ENCODE measurements at places on chromosomes 16 and 17.

DNA sequence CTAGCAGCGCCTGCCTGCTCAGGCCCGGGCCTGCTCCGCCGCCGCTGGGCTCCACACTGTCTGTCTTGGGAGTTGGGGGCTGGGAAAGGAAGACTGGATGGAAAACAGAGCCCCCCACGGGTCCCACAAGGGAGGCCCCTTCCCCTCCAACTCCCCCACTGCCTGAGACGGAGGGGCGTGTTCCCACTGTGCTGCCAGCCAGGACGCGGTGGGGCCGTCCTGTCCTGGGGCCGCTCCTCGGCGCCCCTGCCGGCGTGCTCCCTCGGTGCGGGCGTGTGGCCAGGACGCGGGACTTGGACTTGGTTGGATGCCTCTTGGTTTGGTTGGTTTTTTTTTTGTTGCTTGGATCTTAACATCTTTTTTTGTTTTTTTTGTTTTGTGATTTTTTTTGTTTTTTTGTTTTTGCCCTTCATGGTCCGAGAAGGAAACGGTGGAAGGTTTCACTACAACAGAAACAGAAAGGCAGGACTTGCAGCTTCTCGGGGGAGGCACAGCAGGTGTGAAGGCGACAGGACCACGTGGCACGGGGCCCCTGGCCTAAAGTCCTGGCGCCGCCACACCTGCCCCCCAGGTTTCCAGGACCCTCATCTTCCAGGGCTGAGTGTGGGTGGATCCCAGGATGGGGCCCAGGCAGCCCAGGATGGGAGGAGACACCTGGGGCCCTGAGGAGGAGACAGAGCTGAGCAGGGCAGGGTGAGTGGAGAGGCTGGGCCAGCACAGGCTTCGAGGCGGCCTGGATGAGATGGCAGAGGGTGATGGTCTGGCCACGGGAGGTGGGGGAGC is 16.0 kb downstream of the ENGASE start:
- no peak for DNase-seq

GRCh38 chr17:79369532-79369931 is 241.3 kb downstream of the RBFOX3 start:
- DNase-seq: no peak

- no peak for DNase-seq
These were observed 13.4 kb downstream of the RTN4RL1 start for GRCh38 chr17:2011411-2012371.

DNA sequence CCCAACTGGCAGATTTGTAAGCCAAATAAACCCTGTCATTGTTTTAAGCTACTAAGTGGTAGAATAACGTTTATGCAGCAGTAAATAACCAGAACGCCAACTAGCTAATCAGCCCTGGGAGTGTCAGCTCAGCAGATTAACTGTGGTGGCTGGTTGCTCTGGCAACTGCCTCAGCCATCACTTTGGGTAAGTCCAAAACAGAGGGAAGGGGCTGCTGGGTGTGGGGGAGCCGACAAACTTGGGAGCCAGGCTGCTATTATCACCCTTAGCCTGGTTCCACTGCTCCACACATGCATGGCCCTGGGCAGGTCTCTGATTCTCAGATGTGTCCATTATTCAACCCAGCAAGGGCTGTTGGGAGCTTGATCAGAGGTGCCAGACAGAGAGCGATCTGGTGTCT is 22.2 kb upstream of the RHOT1 start:
- no peak for DNase-seq

GRCh38 chr16:78679546-78679945 is 580.1 kb downstream of the WWOX start:
- no peak for DNase-seq

DNA sequence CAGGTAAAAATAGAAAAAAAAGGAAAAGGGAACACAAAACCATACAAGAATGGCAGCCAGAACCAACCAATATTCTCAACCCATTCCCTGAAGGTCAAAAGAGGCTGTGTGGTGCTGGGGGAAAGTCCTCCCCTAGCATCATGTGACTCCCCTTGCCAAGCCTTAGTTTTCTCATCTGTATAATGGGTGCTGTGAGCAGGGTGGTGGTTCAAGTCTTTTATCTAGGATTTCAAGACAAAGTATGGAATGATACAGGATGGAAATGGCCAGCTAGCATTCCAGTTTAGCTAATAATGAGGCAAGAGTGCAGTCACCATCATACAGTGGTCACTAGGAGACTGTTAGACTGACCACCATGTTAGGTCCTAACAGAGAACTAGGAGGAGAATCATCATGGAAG is 20.7 kb downstream of the PSMB3 start:
- no peak for DNase-seq

GRCh38 chr16:75087375-75087979 is 29.1 kb downstream of the LDHD start:
- no peak for DNase-seq

All from neural crest cell (in vitro differentiated cells).